Activated T-helper 1 cell treated with anti-CD3 and anti-CD28 coated beads, Interleukin-12 subunit alpha, Interleukin-12 subunit beta, Interleukin-2, Interleukin-4 antibody, amounts not matched to agents 30 ng/mL and 10 ng/mL and 1 ng/mL, durations not matched to agents 14 hours and 24 hours and 36 hours (primary cell): ENCODE measurements at places on chromosomes 1 and 21. TPM values are rescaled to one million over a fixed set of nuclear protein-coding genes. Genes with fewer than 3 reads are reported as not detected.

The SPATA17 gene
- total RNA-seq = not detected in 2 replicates

The MIXL1 gene
- not detected in 2 replicates for total RNA-seq

The KPNA6 gene
- total RNA-seq = 76.7 and 78.6 TPM in 2 replicates

The SERINC2 gene
- not detected in 2 replicates for total RNA-seq

The BTG3 gene
- 83.6 and 96.2 TPM in 2 replicates for total RNA-seq

The AQP10 gene
- not detected in 2 replicates for total RNA-seq

The KRTAP6-1 gene
- total RNA-seq = not detected in 2 replicates

The MYOG gene
- not detected in 2 replicates for total RNA-seq

The RCC2 gene
- 238 and 246 TPM in 2 replicates for total RNA-seq

The SAMD13 gene
- 0.34 and 0.60 TPM in 2 replicates for total RNA-seq

The RSPH1 gene
- not detected in 2 replicates for total RNA-seq

The LMX1A gene
- total RNA-seq = not detected in 2 replicates

The CLCA1 gene
- not detected in 2 replicates for total RNA-seq

The OR2M3 gene
- not detected in 2 replicates for total RNA-seq

The SOX13 gene
- total RNA-seq = 0.23 TPM in 1 of 2 replicates, not detected in the other

The MYCL gene
- total RNA-seq = 0.56 and 0.62 TPM in 2 replicates

The RIT1 gene
- 20.2 and 22.3 TPM in 2 replicates for total RNA-seq

The APCS gene
- total RNA-seq = not detected in 2 replicates

The NR1I3 gene
- not detected in 2 replicates for total RNA-seq

The NEXN gene
- total RNA-seq = 0.24 and 0.31 TPM in 2 replicates

The SPRR2G gene
- not detected in 2 replicates for total RNA-seq
